ENCODE measurements at places on chromosomes 3 and 15.

- no peak for DNase-seq
Observed at GRCh38 chr3:183490653-183491052, 62.2 kb upstream of the MCF2L2 start.

DNA sequence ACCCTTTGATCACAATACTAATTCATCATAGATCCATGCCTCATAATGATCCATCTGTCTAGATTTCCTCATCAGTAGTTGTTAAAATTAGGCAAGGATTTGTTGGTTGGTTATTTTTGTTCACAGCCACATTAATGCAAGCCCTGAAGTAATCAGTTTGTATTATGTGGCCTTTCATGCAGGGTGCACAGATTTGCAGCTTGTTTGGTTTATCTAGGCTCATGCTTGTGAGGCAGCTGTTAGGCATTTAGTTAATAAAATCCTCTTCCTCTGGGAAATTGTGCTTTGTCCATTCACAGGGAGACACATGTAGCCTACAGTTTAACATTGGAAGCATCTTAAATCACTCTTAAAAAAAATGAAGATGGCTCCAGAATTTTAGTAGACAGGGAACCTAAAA is 162.8 kb upstream of the ZNF385D start:
- DNase-seq = no peak

DNA sequence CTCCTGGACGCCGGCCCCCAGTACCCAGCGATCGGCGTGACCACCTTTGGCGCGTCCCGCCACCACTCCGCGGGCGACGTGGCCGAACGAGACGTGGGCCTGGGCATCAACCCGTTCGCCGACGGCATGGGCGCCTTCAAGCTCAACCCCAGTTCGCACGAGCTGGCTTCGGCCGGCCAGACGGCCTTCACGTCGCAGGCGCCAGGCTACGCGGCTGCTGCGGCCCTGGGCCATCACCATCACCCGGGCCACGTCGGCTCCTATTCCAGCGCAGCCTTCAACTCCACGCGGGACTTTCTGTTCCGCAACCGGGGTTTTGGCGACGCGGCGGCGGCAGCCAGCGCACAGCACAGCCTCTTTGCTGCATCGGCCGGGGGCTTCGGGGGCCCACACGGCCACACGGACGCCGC is 956 bp downstream of the ZIC1 start:
- DNase-seq = no peak

DNA sequence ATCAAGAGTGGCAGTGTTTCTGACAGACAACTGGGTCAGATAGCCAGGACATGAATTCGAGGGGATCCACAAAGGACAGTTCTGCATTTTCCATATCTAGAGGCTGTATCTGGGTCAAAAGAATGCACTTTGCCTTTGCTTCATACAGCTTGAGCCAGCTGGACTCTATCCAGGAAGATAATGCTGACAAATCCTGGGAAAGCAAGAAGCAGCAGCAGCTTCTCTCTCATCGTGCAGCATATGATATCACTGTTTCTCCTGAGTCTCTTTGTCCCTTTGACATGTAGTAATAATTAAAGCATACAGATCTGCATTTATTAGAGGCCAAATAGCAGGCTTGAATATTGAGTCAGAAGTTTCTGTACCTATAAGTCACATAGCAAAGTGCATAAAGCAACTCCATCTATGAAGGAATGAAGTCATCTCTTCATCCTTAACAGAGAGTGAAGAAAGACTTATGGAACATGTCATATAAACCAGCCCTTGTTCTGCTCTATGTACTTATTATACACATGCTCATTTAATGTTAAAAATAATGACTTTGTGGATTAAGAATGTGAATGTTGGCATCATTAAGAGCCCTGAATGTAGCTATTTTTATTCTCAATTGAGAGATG is 236.8 kb upstream of the GBE1 start:
- peak; percentile 8 for DNase-seq

- DNase-seq = no peak
Observed at GRCh38 chr3:121483290-121483689, 62.5 kb downstream of the POLQ start.

GRCh38 chr3:158742871-158743663 is 10.8 kb upstream of the RARRES1 start:
- DNase-seq = no peak

DNA sequence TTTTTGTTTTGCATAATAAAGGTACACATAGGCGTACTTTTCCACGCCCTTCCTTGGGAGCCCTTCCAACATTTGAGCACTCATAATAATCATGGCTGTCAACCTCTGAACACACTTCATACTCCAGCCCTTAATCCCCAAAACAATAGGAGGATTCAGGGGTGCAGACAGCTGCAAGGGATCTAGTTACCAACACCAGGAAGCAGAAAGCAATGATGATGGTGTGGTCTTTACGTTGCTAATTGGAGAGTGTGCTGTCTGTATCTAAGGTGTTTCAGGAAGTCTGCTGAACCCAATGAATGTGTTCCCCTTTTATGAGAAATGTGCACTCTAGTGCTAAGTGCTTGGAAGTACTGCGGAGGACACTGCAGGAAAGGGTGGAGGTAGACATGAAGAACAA is 60.3 kb upstream of the PDZRN3 start:
- DNase-seq = no peak

- DNase-seq = peak; percentile 76
Observed at GRCh38 chr3:27606537-27606936, 115.6 kb downstream of the EOMES start.

DNA sequence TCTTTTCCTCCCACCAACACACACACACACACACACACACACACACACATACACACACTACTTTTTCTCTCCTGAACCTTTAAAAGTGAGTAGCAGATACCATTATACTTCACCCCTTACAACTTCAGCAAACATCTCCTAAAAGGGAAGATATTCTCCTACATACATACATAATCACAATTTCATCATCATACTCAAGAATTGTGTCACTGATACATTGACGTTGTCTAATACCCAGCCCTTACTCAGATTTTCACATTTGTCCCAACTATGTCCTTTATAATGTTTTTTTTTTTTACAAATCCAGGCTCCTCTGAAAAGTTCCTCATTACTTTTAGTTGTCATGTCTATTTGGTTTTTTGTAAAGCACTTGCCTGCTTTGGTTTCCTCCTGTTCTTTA is 18.5 kb downstream of the ABHD6 start:
- DNase-seq = no peak

GRCh38 chr3:63937661-63938651 is 25.8 kb upstream of the SCAANT1 start:
- DNase-seq = no peak

DNA sequence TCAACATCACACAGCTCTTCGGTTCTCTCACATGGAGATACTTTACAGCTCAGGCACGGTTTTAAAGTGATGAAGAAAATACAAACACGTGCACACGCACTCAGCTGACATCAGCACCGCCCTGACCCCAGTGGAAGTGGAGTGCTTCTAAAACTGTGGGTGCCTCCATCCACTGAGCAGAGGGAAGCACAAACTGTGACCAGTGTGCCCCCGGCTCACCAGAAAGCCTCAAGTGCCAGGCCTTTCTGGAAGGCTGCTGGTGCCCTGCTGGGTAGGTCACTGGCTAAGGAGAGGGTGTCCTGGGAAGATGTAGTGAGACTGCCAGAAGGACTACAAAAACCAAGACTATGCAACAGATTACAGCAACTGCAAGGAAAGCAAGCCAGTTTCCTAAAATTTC is 78.5 kb downstream of the OCA2 start:
- DNase-seq = no peak

GRCh38 chr3:35739181-35739809 is 100.0 kb downstream of the ARPP21 start:
- DNase-seq = no peak

GRCh38 chr15:32763295-32763694 is 45.5 kb downstream of the GREM1 start:
- no peak for DNase-seq

- no peak for DNase-seq
Observed at GRCh38 chr3:141895731-141896130, 19.3 kb downstream of the ATP1B3 start.

- DNase-seq = no peak
Observed at GRCh38 chr3:146537603-146538002, 6.8 kb downstream of the PLSCR1 start.

- DNase-seq = no peak
Observed at GRCh38 chr15:58501636-58502188, 69.9 kb downstream of the LIPC start.

DNA sequence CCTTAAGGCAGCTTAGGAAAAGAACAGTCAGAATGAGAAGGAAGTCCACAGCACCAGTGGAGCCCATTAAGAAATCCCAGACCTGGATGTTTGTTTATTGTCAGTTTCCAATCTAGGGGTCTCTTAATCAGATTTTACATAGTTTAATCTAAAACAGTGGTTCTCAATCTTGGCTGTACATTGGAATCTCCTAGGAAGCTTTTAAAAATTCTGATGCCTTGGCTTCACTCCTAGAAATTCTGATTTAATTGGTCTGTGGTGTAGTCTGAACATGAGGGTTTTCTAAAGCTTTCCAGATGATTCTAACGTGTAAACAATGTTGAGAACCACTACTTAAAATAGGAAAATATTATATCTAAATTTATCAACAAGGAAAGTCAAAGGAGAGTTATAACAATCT is 56.6 kb upstream of the SPRED1 start:
- DNase-seq = no peak

DNA sequence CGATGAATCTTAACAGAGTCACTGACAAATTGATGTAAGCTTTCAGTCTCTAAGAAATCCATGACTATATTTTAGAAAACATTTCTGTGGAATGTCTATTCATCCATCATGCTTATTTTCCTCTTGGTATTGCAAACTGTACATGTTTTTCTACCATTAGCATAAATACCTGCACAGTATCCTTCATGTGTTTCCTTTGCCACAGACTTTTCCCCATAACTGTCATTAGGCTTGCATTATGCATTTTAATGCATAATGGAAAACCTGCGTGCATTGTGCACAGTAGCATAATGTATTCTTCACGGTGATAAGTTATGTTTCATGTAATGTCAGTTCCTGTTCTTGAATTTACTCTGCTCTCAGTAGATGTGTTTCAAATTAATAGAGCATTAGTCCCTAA is 403.1 kb upstream of the EPHA3 start:
- no peak for DNase-seq

GRCh38 chr15:29822100-29822683 is at the start of gene TJP1:
Gene TJP1 (minus strand): TSS chr15:29822468. CDS start chr15:29822028, 440 bp downstream.
- DNase-seq = peak; percentile 77

DNA sequence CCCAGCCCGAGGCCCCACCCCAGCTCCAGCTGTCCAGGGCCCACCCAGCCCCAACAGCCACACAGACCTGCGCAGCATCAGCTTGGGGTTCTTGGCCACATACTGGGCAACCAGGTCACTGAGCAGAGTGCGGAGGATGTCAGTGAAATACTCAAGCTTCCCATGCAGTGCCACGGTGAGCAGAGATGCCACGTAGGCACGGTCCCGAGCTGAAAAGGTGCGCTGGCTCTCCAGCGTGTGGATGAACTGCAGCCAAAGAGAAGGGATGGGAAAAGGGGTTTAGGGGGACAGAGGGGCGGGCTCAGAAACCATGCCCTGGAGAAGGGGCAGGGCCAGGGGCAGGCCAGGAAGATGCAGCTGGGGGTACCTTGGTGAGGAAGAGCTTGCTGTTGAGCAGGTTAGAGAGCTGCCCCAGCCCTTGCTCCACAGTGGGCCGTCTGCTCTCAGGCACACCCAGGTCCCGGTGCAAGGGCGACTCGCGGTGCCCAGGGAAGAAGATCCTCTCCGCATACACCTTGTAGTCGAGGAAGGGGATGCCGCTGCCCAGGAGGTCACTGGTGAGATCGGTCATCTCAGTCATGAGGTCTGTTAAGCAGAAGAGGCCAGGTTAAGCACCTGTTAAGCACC is 17.4 kb downstream of the PLXNB1 start:
- no peak for DNase-seq

DNA sequence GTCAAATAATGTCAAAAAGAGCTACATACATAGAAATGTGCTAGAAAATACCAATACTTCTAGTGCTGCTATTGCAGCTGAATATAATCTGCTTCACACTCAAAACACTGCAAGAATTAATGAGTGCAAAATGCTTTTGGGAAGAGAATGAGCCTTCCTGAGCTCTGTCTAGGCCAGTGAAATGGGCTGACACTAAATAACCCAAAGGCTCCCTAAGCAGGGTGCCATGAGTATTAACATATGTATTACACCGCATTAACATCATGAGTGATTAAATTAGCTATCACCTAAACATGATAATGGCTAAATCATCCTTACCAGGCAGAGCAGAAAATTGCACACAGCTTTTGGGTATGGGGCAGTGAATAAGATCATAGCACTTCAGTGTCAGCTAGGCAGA is 806.3 kb upstream of the NECTIN3 start:
- no peak for DNase-seq

- DNase-seq = no peak
Observed at GRCh38 chr15:63981596-63982320, 64.5 kb downstream of the DAPK2 start.

GRCh38 chr15:72319360-72319984 is 485 bp downstream of the CELF6 start:
- no peak for DNase-seq
